ENCODE measurements at places on chromosomes 12 and 14.
A peak's percentile ranks its signal among the peaks of the same experiment; 100 is the strongest.

DNA sequence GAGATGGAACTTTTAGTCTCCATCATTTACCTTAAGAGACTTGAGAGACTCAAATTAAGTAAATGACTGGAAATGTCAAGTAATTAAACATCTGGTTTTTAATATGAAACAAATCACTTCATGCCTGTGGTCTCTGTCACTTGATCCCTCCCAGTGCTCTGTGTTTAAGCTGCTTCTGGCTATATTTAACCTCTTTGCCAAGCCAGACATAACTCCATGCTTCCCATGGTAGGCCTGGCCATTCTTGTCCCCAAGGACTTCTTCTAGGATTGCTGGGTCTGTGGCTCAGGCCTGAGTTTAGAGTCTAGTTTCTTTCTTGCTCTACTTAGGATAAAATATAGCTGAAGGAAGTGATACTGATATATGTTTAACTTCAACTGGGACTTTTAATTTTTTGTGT lies 1013.6 kb downstream of the FLRT2 start:
- DNase-seq: no peak

- DNase-seq: no peak
Observed at GRCh38 chr12:107091381-107091780, 2.0 kb downstream of the CRY1 start.

- no peak for DNase-seq
Observed at GRCh38 chr14:64423987-64424386, 35.8 kb downstream of the MTHFD1 start.

DNA sequence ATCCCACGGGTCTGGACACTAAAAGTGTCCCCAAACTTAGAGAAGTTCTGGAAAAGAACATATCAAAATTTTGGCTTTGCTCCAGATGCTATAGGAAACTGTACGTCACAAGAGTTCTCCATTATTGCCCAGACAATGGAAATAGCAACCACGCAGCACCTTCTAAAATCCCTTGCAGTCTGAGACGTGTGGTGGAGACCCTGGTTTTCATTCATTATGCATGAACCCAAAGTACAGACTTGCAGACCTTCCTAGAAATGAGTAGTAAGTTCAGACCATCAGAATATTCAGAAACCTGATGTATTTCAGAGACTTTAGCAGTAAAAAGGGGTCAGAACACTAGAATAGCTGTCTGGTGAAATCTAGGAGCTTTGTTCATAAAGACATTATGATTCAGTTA lies 50.0 kb upstream of the BCL2L14 start:
- DNase-seq: no peak

DNA sequence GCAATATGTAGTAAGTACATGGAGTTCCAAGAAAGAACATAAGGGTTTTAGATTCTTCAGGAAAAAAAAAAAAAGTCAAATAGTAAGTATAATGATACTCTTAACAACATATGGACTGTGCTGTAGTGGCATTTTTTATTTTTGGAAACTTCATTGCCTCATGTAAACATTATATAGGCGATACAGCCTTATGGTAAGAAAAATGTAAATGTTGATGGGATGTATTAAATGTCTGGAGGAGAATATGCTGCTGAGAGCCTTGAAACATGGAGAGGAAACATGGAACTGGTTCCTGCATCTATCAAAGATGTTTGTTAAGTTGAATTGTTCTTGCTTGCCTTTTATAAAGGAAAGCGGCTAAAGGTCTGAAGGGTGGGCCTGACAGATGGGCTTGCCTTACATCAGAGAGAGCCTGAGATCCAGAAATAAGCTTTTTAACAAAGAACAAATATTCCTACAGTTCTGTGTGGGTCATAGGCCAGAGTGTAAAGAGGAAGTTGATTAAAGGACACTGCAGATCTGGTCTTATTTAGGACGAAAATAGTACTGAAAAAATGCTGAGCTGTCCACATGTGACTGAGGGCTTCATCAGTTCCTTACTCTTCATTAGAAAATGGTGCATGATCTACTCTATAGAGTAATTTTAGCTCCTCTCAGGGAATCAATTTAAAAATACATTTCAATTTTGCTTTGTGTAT lies 448.1 kb upstream of the DCN start:
- DNase-seq: no peak

- DNase-seq: peak; percentile 86
Observed at GRCh38 chr14:104687601-104688504, 1.6 kb upstream of the INF2 start.

GRCh38 chr12:93803424-93803807 lies 126.2 kb downstream of the CRADD start:
- no peak for DNase-seq

DNA sequence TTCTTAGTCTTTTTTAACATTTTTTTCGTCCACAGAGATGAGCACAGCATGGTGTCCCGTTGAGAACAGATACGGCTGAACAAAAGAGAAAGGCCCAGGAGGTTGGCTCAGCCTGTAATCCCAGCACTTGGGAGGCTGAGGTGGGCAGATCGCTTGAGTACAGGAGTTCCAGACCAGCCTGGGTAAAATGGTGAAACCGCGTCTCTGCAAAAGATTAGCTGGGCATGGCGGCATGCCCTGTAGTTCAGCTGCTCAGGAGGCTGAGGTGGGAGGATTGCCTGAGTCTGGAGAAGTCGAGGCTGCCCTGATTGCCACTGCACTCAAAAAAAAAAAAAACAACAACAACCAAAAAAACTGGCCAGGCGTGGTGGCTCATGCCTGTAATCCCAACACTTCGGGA lies 5.9 kb upstream of the EP400 start:
- no peak for DNase-seq

- DNase-seq: no peak
Observed at GRCh38 chr14:93970585-93970964, 5.8 kb downstream of the ASB2 start.

GRCh38 chr14:72332046-72332445 lies 399.8 kb downstream of the RGS6 start:
- no peak for DNase-seq

GRCh38 chr12:121776190-121777098 lies 17.0 kb downstream of the RHOF start:
- DNase-seq: peak; percentile 86

DNA sequence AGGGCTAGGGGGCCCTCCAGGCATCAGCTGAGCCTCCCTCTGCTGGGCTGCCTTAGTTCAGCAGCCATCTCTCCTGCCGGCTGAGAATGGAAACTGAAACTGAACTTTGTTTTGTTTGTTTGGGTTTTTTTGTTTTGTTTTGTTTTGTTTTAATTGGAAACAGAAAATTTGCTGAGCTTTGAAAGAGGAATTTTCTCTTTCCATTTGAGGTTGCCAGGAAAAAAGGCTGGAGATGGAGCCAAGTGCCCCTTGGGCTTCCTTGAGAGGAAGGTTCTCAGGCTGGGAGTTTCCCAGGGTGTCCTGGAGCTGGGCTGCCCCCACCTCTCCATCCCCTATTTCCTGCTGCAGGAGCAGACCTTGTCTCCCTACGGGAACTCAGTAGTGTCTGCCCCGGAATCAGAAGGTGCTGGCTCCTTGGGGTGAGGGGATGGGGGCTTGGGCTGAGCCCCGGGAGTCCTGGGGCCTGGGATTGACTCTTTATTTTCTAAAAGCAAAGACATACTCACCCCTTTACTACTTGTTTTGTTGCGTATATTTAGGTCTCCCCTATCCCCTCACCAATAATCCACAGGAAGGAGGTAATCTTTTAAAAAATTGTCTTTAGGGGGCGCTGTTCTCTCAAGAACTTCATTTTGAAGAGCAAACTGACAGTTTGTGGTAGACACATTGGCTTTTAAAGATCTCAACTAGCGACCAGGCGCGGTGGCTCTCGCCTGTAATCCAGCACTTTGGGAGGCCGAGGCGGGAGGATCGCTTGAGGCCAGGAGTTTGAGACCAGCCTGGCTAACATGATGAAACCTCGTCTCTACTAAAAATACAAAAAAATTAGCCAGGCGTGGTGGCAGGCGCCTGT lies 21.3 kb upstream of the OASL start:
- DNase-seq: peak; percentile 40

- no peak for DNase-seq
Observed at GRCh38 chr14:57746563-57746962, 119.3 kb downstream of the SLC35F4 start.

- peak; percentile 31 for DNase-seq
Observed at GRCh38 chr14:54737132-54737711, 165.4 kb downstream of the GCH1 start.

DNA sequence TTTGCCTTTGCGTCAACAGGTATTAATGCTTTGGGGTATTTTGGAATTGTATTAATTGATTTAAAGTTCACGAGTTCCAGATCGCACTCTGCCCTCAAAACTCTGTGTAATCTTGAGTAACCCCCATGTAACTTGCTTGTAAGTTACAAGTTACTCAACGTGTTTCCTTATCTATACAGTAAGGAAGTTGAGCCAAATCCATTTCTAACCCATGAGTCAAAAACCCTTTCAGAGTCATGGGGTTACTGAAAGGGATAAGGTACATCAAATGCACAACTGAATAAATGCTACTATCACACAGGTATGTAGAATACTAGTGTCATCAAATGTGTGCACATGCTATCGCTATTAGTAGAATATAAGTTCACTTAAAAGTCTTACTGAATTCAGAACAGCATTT lies 28.6 kb upstream of the ADAMTS20 start:
- DNase-seq: no peak

- no peak for DNase-seq
Observed at GRCh38 chr12:92762773-92763172, 60.0 kb downstream of the PLEKHG7 start.

GRCh38 chr14:47785058-47785457 lies 109.7 kb upstream of the MDGA2 start:
- DNase-seq: no peak

- DNase-seq: no peak
Observed at GRCh38 chr12:54134850-54135249, 53.9 kb downstream of the SMUG1 start.

DNA sequence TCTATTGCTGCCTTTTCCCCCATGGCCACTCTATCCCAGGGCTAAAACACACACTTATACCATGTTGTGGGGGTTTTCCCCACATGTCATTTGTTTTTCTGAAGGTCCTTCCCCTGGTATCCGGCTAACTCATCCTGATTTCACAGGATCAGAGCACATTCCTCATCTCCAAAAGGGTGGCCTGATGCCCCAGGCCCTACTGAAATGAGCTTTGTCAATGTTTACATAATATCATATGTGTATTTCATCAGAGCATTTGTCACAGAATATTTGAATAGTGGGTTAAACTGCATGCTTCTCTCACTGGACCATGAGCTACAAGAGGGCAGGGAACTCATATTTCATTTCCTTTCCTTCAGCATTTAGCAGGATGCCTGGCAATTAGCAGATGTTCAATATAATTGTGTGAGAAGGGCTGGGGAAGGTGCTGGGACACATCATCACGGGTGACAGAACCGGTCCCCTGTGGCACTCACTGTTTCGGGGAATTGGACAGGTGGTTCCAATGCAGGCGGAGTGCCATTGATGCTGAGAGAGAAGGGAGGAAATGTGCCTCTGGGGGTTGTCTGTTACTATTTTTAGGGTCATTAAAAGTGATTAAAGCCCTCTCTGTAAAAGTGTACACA lies 26.8 kb downstream of the EMP1 start:
- DNase-seq: peak; percentile 69

- DNase-seq: peak; percentile 72
Observed at GRCh38 chr12:51341251-51342007, 5.0 kb downstream of the CELA1 start.

DNA sequence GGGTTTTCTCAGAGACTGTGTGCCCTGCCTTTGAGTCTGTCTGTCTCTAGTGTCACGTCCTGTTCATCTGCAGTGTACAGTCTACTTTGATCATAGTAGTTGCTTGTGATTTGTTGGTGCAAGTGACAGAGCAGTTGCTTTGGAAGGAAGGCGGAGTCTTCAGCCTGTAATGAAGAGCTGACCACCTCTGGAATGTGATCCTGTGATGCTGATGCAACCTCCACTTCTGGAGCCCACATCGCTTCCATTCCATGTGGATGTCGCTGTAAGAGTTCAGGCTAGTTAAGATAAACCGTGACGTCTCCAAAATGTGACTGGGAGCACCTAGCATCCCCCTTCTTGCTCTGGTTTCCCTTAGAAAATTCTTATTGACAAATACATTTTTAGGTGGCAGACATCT lies 51.8 kb downstream of the PELI2 start:
- no peak for DNase-seq

- no peak for DNase-seq
Observed at GRCh38 chr12:113253532-113254285, 32.4 kb downstream of the TPCN1 start.

GRCh38 chr14:81728447-81728846 lies 194.8 kb upstream of the SEL1L start:
- no peak for DNase-seq

- DNase-seq: no peak
Observed at GRCh38 chr14:90444077-90444696, 47.4 kb downstream of the CALM1 start.

- DNase-seq: no peak
Observed at GRCh38 chr14:39731912-39732311, 299.7 kb upstream of the FBXO33 start.

GRCh38 chr14:96119947-96120346 lies 80.8 kb downstream of the C14orf132 start:
- no peak for DNase-seq

DNA sequence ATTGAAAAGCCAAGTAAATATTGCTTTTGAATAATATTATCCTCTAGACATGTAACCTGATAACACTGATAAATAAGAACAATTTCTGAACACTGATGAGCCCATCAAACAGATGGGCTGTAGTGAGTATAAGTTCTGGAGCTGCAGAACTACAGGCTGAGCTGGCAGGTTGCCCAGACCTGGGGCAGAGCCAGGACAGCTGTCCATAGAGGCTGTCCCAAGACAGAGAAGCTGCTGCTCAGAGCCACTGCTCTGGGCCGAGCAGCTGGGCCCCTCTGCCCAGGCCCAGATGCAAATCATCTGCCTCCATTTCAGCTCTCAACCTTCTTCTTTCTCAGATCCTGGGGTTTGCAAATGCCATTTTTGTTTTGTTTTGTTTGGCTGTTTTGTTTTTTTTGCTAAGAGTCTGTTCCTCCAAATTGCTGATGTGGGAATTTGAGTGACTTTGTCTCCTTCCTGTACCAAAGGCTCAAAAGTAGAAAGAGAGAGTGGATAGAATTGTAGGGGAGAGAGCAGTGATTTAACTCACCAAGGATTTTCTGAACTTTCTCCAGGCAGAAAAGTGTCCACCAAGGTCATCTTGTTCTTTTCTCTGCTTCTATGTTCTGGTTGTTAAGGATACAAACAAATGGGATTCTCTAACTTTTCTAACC lies 4.0 kb upstream of the TESPA1 start:
- DNase-seq: no peak

- no peak for DNase-seq
Observed at GRCh38 chr14:94685681-94686485, 73.7 kb downstream of the SERPINA3 start.

- no peak for DNase-seq
Observed at GRCh38 chr14:67725171-67725570, 23.5 kb downstream of the RDH12 start.

GRCh38 chr12:507391-507796 lies 47.7 kb downstream of the B4GALNT3 start:
- DNase-seq: no peak

GRCh38 chr14:100629098-100629497 lies 41.9 kb upstream of the BEGAIN start:
- no peak for DNase-seq

DNA sequence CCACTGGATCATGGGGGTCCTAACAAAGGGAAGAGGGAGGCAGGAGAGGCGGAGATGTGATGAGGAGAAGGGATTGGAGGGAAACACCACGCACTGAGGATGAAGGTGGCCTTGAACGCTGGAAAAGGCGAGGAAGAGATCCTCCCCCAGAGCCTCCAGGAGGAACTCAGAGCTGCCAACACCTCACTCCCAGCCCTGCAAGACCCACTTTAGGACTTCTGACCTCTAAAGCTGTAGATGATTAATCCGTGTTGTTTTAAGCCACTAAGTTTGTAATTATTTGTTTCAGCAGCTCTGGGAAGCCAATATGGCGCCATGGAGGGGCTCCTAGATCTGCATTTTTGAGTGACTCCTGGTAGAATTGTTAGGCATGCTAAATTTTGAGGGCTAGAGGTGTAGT lies 74.6 kb upstream of the CEP83 start:
- DNase-seq: no peak

All from hepatic stellate cell (primary cell).